EH (cell line): ENCODE measurements at places on chromosomes 11 and 22.

DNA sequence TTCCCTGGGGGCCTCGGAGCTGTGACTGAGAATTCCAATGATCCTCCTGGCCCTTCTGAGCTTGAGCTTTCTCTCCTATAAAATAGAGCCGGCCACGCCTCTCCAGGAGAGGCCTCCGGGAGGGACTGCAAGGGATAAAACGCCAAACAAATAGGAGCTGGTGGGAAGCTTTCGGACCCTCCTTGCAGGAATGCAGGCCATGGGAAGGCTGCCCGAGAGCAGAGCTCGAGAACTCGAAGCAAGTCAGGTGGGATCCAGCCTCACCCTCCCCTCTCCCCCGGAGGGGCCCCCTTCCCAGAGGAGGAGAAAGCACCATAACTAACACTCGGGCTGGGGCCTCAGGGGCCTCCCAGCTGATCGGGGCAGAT lies 34.6 kb downstream of the FLRT1 start:
- DNase-seq = no peak

DNA sequence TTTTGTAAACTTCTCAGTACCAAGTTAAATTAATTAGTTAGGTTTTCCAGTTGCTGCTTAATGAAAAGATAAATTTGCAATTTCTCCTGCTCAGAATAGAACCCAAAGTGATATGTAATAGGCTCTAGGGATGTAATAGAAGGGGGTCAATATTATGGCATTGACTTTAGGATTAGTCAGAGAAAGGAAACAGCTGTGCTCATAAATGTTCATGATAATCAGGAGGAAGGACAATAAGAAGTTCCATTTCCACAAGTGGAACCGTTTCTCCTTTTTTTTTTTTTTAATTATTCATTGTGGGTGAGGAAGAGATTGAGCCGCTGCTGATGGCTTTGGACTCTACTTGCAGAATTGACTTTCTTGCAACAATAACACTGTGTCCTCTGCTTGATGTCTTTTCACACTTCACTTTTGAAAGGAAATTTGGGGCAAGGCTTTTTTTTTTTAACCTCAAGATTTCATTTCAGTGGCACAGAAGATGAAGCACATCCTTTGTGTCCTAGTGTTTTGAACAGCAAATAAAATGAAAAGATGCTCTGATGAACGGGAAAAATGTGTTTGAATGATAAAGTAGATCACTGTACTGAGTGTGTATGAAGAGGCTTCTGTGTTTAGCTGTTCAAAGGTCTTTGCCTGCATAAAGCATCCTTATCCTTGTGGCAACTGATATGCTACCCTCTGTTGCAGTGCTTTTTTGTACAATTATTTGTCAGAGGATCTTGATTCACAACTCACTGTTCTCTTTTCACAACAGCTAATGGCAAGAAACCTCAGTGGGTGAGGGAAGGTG lies 62.4 kb downstream of the GAS2 start:
- DNase-seq = no peak

GRCh38 chr11:18173225-18173866 lies 709 bp downstream of the MRGPRX4 start:
- DNase-seq = no peak

- no peak for DNase-seq
These were observed 6.3 kb downstream of the PRDM10 start for GRCh38 chr11:129996113-129996870.

DNA sequence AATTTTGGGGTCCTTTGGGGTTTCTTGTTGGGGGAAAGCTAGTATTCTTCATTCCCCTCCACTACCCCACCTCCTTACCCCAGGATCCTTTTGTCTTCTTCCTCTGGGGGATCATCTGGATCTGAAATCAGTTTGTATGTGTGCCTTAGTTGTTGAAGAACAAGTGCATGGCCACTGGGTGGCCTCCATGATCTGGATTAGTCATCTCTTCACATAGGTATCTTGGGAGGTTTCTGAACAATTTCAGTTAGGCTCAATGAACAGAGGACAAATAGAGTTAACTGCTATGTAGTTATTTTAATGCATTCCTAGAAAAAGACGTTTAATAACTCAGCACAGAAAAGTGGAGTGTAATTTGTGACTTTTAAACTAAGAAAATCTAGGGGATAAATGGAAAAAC lies 7.1 kb upstream of the VWA5A start:
- DNase-seq = peak; percentile 4

GRCh38 chr11:114246321-114247069 lies 49.7 kb upstream of the NNMT start:
- DNase-seq = no peak

DNA sequence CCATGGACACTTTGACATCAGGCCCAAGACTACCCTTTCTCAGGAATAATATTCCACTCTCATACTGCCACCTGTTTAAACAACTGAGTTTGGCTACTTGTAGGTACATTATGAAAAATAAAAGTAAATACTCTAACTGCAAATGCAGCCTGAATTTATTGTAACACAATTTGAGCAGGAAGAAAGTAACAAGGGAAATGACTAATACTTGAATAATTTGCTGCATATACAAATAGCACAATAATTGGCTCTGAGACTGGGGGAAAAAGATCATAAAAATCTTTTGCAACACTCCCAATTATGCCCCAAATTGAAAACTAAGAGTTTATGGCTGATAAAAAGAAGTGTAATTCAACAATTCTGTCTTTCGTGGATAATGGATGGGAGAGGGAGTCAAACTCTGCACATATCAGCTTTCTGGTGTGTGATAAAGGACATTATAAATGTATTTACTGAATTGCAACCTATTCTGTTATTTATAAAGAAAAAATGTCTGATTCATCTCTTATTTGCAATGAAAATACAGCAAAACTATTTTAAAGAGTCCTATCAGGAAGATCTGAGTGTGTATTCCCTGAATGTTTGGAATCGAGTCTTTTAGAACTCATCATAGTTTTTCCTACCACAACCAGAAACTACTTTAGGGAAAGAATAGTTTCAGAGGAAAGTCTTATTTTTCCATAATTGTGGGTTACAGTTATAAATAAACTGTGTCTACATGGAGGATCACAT lies 359.0 kb downstream of the JRKL start:
- peak; percentile 86 for DNase-seq

- peak; percentile 82 for DNase-seq
These were observed at the start of gene PRDM11 for GRCh38 chr11:45146072-45147016. Gene PRDM11, plus strand, starts transcription at chr11:45146639. Its CDS starts 35,128 bp downstream, at chr11:45181767.

DNA sequence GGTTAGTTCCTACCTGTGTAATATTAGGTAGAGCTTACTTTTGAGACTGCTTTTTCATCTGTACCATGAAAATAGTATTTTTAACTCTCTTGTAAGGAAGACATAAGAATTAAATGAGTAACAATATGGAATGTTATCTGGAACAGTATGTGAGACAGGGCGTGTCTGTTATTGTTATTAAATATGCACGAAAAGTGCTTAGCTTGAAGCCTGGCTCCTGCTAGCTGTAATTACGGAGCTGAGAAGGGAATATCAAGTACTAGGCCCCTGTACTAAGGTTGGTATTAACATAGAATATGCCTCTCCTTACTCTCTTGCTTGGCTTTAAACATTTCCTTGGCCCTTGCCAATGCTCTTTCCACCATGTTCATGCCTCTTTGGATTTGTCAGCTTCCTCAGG lies 194.0 kb downstream of the FAM76B start:
- no peak for DNase-seq

- DNase-seq = no peak
These were observed 60.9 kb upstream of the TOP3B start for GRCh38 chr22:22043296-22044078.

GRCh38 chr22:49869086-49869830 lies 15.6 kb downstream of the ZBED4 start:
- no peak for DNase-seq

GRCh38 chr11:58628446-58628845 lies 6.0 kb downstream of the CNTF start:
- no peak for DNase-seq

DNA sequence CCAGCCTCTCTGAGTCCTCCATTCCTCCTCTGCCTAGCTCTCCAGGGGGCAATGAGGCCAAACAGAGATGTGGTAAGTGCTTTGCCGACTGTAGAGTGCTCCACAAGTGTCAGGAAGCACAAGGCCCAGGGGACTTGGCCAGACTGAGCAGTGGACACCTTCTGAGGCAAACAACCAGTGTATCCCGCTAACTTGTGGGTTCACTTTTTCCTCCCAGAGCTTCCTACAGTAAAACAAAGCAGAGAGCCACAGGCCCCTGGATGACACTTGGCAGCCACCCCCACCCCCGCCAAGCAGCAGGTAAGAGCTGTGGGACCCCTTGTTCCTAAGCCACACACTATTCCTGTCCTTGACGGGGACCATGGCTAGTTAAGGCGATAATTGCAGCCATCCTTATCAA lies 160.9 kb downstream of the CACNA1I start:
- no peak for DNase-seq

GRCh38 chr11:70583781-70584218 lies 185.5 kb downstream of the CTTN start:
- DNase-seq = no peak

DNA sequence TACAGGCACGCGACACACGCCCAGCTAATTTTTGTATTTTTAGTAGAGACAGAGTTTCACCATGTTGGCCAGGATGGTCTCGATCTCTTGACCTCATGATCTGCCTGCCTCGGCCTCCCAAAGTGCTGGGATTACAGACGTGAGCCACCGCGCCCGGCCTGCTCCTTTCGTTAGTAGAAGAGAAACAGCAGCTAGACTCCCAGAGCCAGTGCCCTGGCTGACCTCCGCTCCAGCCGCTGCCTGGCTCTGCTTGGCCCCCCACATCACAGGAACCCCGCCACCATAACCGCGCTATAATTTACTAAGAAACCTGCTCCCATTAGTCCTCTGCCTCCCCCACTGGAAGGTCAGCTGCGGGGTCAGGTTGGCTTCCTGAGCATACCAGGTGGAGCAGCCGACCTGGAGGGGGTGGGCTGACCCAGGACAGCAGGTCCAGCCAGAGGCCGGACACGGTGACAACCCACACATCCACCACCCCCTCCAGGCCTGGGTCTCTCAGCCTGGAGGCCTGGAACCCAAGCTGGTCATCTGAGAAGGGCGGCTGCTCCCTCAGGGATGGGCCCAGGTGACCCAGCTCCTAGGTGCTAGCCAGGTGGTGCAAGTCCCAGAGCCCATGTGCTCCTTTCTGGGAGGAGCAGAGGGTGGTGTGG lies 7.5 kb upstream of the POLDIP3 start:
- no peak for DNase-seq

GRCh38 chr11:12241971-12242672 lies 131.7 kb downstream of the MICAL2 start:
- no peak for DNase-seq

DNA sequence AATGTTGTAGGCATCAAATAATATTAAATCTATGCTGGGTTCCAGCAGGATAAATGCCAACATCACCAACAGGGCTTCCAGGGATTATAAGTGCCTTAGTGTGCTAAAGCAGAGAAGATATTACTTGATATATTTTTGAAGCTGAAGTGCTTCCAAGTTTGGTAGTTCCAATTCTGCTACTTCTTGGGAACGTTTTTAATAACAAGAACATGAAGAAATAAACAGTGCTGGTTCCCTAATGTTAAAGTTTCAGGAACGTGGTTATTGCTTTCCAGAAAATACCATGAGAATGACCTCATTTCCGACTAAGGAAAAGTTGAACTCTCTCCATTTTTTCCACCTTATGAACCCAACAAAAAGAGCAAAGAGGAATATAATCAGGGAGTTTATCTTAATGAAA lies 4.6 kb upstream of the RNF185 start:
- DNase-seq = peak; percentile 85

DNA sequence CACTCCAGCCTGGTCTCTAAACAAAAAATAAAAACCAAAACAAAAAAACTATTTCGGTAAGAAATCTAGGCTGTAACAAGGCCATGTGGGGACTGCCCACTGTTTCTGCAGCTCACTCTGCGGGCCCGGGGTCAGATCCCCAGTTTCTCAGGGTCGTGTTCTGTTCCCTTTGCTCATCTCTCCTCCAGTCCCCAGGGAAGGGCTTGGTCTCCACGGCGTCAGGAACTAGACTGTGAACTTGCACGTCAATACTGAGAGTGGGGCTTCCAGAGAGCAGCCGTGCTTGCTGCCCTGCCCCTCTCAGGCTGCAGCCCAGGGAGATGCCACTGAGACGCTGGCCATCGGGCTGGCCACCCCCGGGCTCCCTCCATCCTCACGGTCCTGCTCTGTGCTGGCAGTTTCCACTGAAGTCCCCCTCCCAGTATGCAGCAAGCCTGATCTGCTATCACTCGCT lies 33.7 kb upstream of the MOB2 start:
- DNase-seq = no peak

- peak; percentile 99 for DNase-seq
These were observed 10.9 kb upstream of the HBE1 start for GRCh38 chr11:5280582-5281102.
